ENCODE measurements at places on chromosomes 7 and 10.

- DNase-seq = no peak
Measured at GRCh38 chr10:43077421-43078171, 727 bp downstream of the RET start.

DNA sequence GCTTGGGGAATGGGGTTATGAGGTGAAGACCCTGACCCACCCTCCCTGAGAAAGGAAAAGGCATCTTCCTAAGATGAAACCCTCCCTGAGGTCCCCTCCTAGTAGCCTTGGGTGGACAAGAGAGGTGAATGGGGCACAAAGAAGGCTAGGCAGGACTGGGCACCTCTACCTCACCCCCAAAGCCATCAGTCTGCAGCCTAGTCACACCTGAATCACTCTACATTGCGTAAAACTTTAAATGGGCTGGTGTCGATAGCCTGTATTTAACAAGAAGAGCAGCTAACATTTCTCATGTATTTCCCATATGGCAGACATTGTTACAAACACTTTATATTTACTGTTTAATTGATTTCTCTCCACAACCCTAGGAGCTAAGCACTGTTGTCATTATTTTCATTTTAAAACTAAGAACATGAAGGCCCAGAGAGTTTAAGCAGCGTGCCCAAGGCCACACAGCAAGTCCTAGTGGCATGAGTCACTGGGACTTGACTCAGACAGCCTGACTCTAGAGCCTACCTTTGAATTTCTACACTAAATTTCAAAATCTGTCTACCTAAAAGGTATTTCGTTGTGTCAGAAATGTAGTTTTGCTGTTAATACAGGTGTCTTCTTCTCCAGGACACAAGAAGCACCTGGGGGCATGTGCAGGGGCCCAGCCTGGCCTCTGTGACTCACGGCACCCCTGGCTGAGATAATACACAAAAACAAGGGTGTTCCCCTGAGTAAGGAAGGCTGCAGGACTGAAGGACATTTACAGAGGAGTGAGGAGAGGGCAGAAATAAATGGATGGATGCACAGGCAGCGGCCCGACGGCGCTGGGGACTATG lies 3.4 kb downstream of the AOC1 start:
- DNase-seq = no peak

DNA sequence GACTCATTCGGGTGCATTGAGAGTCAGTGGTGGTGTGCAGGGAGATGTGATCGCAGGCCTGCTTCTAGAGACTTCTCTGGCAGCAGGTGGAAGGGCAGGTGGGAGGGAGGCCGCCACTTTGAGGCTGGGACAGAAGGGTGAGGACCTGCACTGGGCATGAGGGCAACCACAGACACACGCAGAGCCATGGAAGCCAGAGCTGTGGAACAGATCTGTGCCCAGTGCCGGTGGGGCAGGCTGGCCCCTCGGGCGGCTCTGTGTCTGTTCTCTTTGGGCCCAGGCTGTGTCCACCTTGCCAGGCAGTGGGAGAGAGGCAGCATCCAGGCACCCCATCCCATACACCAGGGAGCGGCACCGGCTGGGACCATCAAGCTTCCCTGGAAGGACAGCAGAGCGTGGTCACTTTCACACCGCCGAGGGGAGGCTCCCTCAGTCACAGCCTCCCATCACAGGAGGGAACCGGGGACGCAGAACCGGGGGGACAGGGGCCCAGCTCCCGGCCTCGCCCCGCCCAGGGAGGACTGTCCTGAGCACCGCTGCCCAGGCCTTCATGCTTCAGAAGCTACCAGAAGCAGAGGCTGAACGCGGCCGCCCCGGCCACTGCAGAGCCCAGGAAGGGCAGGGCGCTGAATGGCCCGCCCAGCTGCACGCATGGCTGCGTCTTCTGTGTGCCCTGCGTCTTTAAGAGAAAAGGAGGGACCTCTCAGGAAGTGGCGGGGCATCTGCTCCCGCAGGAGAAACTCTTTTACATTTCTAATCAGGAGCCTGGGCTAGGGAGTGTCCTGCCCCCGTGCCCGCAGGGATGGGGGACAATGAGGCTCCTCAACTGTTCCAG lies 32.1 kb downstream of the EN2 start:
- no peak for DNase-seq

- DNase-seq = no peak
Measured at GRCh38 chr7:151825721-151826120, 51.2 kb downstream of the PRKAG2 start.

- DNase-seq = no peak
Measured at GRCh38 chr7:49324707-49325106, 400.4 kb downstream of the CDC14C start.

Measured in stimulated activated naive CD4-positive, alpha-beta T cell (primary cell).